ENCODE measurements at places on chromosomes 7 and 10. TPM values are rescaled to one million over a fixed set of nuclear protein-coding genes. Genes with fewer than 3 reads are reported as not detected.

DNA sequence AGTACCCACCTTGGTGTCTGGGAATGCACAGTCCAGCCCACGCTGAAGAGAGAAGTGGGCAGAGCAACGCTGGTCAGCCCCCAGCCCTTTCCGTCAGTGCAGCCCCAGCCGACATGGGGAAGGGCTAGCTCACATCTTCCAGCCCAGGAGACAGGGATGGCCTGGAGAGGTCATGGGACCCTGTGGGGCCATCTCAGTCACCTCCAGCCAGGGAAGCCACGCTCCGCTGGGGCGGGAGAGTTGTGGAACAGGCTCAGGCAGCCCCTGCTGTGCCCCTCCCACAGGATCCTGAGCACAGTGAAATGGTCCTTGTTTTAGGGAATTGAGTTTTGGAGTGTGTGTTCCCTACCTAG lies 85.1 kb downstream of the PAXIP1 start:
- no peak for DNase-seq

DNA sequence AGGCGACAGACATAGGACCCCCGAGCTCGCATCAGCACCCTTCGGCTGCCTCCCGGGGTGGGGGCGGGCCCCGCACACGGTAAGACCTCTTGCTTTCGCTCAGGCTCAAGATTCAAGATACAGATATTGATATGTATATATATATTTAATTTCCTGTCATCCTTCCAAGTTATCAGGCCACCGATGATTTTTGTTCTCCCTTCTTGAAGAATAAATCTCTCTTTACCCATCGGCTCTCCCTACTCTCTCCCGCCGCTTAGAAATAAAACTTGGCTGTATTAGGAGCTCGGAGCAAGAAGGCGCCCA lies 603 bp downstream of the ADRA2A start:
- DNase-seq = no peak

DNA sequence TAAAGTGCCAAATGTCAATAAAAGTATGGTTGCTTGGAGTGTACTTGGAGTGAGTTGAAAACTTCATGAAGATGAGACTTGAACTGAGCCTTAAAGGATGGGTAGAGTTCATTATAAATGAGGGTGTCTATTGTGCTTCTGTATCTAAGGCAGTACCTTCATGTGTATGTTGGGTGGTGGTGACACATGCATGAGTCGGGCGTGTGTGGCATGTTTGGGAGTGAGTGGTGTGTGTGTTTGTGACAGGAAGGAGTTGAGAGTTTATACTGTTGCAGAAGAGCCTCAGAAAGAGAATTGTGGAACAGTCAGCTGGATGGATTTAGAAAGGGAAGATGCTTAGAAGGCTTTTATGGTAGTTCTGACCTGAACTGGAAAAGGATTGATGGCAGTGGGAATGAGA lies 6.0 kb upstream of the ZRANB1 start:
- DNase-seq = no peak

DNA sequence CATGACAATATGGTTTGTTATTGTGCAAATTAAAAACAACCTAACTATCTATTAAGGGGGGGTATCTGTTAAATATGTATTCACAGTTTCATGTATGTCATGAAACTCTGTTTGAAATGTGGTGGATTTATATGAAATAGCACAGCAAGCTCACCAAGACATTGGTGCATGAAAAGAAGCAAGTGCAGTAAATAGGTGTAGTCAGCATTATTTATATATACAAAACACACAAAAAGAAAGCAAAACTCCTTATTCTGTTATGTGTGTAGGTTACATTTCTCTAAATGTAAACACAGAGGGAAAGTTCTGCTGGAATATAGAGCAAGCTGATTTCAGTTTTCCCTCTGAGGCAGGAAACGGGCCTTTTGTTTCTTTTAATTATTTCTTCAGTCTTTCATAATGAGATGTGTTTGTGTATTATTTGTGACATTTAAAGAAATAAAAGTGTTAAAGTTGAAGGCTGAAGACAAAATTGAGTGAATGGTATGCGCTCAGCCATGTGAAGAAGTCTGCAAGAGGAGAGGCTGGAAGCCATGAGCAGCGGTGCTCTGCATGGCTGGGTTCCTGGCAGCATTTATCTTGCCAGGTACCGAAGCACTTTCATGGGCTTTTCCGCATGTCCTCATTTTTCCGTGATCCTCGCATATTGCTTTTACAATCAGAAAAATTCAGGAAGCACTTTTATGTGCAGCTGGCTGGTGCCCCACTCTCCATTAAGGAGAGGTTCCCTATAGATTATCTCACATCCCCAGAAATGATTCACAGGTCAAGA lies 38.5 kb downstream of the GRID1 start:
- DNase-seq = no peak

The CCDC136 gene
- 9.9 TPM for total RNA-seq

GRCh38 chr10:5480162-5480941 lies 19.0 kb downstream of the CALML5 start:
- no peak for DNase-seq

DNA sequence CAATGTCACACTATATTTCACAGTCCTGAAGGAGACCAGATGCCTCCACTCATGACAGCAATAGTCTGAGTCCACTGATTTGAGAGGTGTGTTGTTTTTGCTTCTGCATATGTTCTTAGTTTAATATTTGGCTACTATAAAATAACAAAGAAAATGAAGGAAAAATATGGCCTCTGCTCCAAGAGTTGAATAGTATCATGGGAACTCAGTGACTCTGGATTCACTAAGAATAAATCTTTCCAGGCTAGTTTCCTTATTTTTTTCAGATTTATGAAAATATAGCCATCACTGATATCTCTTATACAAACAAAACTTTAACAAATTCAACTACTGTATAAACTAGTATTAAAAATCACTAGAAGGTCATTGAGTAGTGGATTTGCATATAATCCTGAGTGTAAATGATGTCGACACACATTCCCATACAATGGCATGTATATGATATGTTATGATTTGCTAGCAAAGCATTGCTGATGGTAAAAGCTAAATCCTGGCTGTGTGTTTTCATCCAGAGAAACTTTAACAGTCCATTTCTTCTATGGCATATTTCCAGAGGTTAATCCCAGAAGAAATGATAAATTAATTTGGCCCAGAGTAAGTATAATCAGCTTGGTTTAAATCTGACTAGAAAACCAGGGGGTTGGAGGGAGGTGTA lies 66.0 kb upstream of the VIPR2 start:
- no peak for DNase-seq

GRCh38 chr7:107768263-107768662 lies 24.3 kb downstream of the CBLL1 start:
- DNase-seq = no peak

The TACC2 gene
- total RNA-seq = 5.6 TPM

Data from fibroblast of villous mesenchyme (primary cell).